ENCODE measurements at places on chromosomes 13 and 19.

- no peak for DNase-seq
Observed at GRCh38 chr13:19759669-19760068, 23.1 kb downstream of the PSPC1 start.

DNA sequence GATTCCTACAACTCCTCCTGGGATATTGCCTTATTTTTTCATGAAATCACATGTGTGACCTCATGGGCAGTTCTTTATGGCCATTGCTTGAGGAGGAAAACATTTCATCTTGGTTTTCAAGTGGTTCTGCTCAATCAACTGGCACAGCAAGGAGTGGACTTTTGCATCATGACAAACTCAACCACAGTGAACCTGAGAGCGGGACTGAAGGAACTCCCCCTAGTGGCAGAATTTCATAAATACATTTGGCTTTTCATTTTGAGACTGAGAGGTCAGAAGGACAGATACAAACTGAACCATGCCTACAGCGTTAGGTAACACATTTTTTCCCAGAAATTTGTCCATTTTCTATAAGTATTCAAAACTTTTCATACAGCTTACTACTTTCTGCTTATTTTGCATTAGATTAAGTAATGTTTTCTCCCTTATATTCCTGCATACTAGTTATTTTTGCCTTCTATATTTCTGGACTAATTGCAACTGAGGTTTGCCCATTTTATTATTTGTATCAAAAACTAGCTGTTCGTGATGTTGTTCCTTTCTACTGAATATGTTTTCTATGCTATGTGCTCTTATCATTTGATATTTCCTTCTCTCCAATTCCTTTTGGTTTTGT lies 13.4 kb upstream of the SIGLEC12 start:
- DNase-seq, result peak; percentile 56

DNA sequence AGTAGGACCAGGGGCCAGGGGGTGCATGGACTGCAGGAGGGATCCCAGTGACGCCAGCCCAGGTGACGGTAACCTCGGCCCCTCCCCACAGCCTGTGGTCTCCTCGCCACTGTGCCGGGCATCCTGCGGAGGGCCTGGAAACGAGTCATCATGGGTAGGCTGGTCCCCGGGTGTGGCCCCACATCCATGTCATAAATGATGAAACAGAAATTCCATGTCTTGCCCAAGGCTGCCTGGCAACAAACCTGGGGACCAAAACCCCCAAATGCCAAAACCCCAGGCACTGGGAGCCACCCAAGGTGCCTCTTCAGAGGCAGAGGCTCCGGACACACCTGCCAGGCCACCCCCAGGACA lies 20.9 kb downstream of the MAP2K2 start:
- no peak for DNase-seq

- DNase-seq, result peak; percentile 65
Observed at GRCh38 chr19:46704379-46705076, 12.4 kb downstream of the PRKD2 start.

GRCh38 chr19:21604351-21604926 lies 99.0 kb downstream of the ZNF429 start:
- peak; percentile 11 for DNase-seq

- DNase-seq, result peak; percentile 96
Observed at GRCh38 chr19:46299004-46299509, 2.2 kb downstream of the HIF3A start.

DNA sequence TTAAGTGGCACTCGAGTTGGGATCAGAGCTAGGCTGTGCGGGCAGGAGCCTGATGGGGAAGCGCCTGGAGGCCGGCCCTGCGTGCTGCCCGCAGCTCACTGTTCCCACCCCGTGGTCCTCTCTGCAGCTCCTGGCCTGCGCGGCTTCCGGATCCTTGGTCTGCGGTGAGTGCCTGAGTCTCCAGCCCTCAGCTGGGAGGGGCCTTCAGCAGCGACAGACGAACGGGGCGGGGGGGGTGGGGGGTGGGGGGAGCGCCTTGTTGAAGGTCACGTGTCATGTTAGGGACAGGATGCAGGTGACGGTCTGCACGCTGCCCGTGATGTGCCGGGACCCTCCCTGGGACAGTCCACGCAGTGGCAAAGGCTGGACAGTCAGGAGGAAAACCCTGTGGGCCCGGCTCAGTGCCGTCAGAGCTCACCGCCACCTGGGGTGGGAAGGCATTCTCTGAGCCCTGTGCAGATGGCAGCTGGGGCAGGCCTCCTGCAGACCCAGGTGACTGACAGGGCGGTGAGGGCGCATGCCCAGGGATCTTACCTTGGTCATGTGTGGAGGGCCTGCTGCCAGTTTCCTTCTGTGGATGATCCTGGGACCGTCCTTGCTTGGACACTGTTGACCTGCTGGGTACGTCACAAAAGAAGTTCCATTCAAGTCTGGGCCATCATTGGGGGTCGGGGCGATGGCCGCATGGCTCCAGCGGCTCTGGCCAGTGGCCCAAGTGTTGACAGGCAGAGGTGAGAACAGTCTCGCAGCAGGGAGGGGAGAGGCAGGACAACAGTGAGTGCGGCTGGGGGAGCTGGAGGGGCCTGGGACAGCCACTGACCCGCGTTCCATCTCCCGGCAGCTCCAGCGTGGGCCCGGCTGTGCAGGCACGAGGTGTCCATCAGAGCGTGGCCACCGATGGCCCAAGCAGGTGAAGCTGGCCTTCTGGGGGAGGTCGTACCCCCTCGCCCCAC lies 4.3 kb downstream of the NDUFS7 start:
- no peak for DNase-seq

- DNase-seq, result no peak
Observed at GRCh38 chr13:54989418-54989817, 1960.8 kb downstream of the OLFM4 start.

GRCh38 chr13:55727683-55728082 lies 1413.0 kb upstream of the PRR20A start:
- no peak for DNase-seq

DNA sequence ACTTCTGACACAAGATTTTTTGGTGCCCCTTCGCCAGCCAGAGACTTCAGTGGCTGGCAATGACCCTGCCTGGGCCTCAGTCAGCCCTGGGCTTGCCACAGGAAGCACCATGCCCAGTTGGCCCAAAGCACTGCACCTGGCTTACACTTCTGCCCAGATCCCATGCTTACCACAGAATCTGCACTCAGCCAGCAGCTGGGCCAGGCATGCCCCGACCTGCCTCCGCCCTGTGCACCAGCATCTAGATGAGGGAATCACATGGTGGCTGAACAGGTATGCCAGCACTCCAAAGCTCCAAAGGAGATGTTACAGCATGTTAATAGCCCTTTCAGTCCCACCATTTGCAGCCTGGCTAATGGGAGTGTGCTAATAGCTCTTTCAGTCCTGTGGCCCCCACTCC lies 690.9 kb downstream of the SLITRK6 start:
- DNase-seq, result peak; percentile 51

GRCh38 chr19:43316591-43317319 lies 36.7 kb upstream of the CD177 start:
- peak; percentile 75 for DNase-seq

DNA sequence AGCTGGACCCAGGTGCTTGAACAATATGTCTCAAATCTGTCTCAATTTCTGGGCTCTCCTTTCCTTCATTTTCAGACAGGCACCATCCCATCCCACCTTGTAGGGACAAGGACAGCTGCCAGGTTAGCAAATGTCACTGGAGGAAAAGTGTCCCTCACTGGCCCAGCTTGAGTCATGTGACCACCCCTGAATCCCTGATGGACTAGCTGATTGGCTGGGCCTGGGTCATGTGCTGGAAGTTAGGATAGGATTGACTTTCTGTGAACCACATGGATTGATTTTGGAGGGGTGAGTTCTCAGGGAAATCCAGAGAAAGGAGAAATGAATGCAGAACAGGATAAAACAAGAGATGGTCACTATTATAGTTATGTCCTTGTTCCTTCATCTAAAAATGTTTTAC lies 28.2 kb upstream of the FXYD3 start:
- no peak for DNase-seq

All from MCF 10A (cell line).